Tibial nerve (tissue), 4 donors: ENCODE measurements at places on chromosomes 4 and X. TPM values are rescaled to one million over a fixed set of nuclear protein-coding genes. Genes with fewer than 3 reads are reported as not detected.

Gene CTAG1B
- total RNA-seq: not detected

Gene PPEF2
- under 0.01 TPM for total RNA-seq

Gene PCDH11X
- total RNA-seq: 0.84 TPM

Gene ADAMTS3
- total RNA-seq: 1.9 TPM

Gene NSUN7
- 3.1 TPM for total RNA-seq

Gene COX18
- total RNA-seq: 16.7 TPM

Gene MAPK10
- 34.5 TPM for total RNA-seq

Gene KIT
- 9.2 TPM for total RNA-seq

Gene RHOXF1
- total RNA-seq: not detected

Gene GPRASP3
- total RNA-seq: 3.3 TPM

Gene NPY1R
- 3.6 TPM for total RNA-seq

Gene ZCCHC18
- total RNA-seq: 1.3 TPM

DNA sequence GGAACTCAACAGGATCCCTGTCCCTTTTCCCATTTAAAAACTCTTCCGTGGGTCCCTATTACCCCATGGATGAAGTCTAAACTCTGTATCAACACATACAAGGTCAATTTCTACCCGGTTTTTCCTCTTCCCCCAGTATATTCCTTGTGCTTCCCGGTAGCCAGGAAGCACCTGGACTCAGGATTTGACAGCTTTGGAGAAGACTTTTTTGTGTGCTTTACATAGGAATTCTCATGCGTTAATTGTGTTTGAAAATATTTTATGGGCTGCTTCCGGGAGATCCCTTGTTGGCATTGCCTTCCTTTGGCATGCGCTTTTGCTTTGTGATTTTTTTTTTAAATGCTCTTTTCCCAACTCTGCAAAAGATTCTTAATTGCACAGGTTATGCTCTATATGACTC, 7.2 kb downstream of the SMS start:
- no peak for DNase-seq

DNA sequence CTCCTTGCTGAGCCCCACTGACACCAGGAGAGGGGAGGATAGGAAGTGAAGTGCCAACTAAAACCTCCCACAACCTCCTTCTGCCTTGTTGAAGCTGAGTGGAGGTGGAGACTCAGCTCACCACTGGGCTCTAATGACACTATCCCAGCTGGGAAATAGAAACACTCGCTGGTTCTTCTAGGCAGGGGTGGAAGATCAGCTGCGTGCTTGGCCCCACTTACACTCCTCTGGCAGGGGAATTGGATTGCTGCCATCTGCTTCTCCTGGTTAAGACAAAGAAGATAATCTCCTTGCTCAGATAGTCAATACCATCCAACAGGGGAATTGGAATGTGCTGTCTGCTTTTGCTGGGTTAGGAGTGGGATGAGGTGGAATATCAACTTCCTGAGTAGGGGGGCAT, 392.5 kb downstream of the ZNF674 start:
- no peak for DNase-seq

GRCh38 chr4:2954358-2955185, 8.6 kb downstream of the NOP14 start:
- DNase-seq: no peak

DNA sequence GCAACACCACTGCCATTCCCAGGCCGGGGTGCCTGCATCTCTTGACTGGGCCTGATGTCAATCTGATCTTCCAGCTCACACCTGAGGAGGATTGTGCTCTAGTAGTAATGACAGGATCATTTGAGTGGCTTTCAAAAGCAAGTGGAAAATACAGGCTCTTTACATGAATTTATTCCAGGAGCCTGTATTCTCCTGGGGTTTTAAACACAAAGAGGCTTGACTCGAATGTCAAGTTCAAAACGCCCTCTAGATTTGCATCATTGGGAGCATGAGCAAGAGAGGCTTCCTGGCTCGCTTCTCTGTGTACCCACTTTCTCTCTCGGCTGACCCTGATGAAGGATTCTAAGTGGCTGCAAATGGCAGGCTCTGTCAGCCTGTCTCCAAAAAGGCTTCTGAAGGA, 199.5 kb upstream of the PUDP start:
- DNase-seq: no peak

GRCh38 chr4:3785292-3785565, 19.0 kb downstream of the ADRA2C start:
- DNase-seq: no peak

GRCh38 chr4:142567620-142568451, 278.3 kb downstream of the INPP4B start:
- DNase-seq: no peak

- no peak for DNase-seq
These were observed 5.2 kb downstream of the RPS4X start for GRCh38 chrX:72271812-72272211.

GRCh38 chrX:100217547-100217946, 192.5 kb downstream of the PCDH19 start:
- no peak for DNase-seq

- no peak for DNase-seq
These were observed 16.0 kb downstream of the TNMD start for GRCh38 chrX:100600758-100601157.

DNA sequence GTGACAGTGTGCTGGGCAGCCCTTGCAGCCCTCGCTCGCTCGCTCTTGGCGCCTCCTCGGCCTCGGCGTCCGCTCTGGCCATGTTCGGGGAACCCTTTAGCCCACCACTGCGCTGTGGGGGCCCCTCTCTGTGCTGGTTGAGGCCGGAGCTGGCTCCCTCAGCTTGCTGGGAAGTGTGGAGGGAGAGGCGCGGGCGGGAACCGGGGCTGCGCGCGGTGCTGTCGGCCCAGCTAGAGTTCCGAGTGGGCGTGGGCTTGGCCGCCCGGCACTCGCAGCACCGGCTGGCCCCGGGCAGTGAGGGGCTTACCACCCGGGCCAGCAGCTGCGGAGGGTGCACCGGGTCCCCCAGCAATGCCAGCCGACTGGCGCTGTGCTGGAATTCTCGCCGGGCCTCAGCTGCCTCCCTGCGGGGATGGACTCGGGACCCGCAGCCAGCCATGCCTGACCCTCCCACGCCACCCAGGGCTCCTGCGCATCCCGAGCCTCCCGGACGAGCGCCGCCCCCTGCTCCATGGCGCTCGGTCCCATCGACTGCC, 770.1 kb upstream of the GALNTL6 start:
- no peak for DNase-seq

DNA sequence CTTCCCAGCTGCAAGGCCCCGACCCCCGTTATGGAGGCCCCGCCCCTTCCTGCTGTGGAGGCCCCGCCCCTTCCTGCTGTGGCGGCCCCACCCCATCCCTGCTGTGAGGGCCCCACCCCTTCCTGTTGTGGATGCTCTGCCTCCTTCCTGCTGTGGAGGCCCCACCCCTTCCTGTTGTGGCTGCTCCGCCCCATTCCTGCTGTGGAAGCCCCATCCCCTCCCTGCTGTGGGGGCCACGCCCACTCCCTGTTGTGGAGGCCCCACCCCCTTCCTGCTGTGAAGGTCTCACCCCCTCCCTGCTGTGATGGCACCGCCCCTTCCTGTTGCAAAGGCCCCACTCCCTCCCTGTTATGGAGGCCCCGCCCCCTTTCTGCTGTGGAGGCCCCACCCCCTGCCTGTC, 104.9 kb upstream of the PSAPL1 start:
- DNase-seq: no peak

- no peak for DNase-seq
These were observed at the start of gene SOWAHD for GRCh38 chrX:119757979-119758730. SOWAHD (plus strand) TSS chrX:119758588; CDS start chrX:119758668, 80 bp downstream.

DNA sequence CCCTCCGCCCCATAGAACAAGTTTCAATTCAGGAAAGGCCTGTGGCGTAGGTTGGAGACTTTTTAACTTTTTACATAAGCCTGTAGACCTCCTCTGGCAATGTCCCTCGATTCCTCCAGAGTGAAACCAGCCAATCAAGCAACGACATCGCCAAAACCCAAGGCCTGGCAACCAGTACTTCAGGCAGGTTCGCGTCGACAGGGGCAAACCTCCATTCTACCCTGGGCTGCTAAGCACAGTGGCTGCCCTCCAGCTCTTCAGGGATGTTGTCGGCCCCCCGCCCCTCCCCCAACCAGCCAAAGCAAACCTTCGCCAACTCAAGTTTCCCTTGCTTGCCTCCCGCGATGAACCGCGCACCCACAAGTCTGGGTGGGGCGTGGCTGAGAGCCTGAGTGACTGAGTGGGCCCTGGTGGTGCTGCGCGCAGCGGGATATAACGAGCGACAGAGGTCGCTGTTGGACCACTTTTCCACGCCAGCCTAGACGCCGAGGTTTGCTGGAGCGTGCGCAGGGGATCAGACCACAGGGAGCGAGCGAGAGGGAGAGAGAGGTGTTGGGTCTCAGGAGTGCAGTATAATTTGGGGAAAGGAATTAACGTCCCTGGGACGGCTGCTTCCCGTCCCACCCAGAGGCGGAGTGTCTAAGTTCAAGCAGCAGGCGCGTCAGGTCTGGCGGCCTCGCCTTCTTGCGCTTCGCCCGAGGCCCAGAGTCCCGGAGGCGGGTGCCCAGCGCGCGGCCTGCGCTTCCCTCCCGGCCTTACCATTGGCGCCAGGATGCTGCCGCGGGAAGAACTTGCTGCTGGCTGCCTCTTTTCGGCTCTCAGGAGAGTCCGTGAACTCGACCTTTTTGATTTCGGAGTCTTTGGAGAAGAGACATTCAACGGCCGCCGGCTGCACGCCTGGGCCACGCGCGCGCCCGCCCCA, 9.0 kb upstream of the PITX2 start:
- DNase-seq: peak; percentile 45

GRCh38 chr4:185587427-185588161, 52.3 kb upstream of the PDLIM3 start:
- DNase-seq: no peak

- no peak for DNase-seq
These were observed 721 bp upstream of the TMEM150C start for GRCh38 chr4:82562564-82562854.

DNA sequence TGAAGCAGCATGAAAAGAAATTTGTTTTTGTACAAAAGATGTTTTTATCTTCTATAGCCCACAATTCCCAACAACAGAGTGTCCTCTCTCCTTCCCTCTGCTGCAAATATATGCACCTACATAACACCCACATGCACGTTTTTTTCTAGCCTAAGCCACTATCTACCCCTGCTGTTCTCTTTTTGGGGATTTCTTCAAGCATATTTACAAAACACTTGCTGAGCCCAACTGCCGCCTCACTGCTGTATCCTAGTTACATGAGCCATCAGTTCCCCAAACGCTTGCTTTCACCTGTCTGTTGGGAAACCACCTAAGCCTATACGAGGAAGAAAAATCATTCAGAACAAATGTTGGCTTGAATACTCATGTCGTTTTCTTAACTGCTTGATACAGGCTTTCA, 127.2 kb downstream of the CHRNA9 start:
- DNase-seq: no peak

DNA sequence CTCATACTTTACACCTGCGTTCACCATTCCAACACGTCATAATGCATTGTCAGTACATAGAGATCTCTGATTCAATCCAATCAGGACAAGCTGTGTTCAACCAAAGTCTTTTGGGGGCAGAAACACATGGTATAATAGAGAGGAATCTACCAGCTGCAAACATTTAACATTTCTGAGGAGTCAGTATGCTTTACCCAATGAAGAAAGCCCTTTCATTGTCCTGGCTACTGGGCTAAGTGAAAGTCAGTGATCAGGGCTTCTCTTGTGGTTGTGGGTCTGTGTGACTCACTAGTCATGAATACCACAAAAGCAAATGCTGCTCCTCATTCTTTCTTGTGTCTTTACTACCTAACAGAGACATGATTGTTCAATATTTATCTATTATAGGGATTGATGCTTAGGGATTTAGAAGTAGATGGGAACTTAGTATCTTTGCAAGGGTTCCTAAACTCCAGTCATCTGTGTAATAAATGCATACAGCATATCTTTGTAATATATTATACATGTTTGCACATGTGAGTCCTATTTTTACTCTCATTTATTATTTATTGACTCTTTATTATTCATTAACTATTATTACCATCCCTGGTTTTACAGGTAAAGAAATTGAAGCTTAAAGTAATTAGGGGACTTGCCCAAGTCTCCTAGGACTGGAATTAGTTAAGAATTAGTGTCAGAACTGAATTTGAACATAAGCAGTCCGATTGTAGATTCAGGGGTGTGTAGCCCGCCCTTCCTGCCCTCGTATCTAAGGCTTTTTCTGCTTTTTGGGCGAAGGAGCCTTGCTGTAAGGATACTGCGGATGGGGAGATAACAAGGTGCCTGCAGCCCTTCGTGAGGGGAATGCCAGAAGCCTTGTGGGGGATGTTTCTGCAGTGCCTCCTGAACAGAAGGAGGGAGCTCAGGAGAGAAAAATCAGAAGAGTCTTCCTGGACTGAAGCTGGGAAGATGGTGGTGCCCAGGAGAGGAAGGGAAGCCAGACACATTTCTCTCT, 353.1 kb upstream of the BOD1L1 start:
- no peak for DNase-seq

GRCh38 chrX:38940547-38940946, 139.3 kb downstream of the MID1IP1 start:
- DNase-seq: no peak

- DNase-seq: no peak
These were observed 306.3 kb downstream of the ANK2 start for GRCh38 chr4:113355550-113356371.

- no peak for DNase-seq
These were observed 98.9 kb downstream of the TLL1 start for GRCh38 chr4:165971933-165972332.

GRCh38 chr4:39233114-39233513, 50.8 kb downstream of the WDR19 start:
- no peak for DNase-seq

GRCh38 chr4:2482693-2483092, 13.8 kb downstream of the RNF4 start:
- no peak for DNase-seq

DNA sequence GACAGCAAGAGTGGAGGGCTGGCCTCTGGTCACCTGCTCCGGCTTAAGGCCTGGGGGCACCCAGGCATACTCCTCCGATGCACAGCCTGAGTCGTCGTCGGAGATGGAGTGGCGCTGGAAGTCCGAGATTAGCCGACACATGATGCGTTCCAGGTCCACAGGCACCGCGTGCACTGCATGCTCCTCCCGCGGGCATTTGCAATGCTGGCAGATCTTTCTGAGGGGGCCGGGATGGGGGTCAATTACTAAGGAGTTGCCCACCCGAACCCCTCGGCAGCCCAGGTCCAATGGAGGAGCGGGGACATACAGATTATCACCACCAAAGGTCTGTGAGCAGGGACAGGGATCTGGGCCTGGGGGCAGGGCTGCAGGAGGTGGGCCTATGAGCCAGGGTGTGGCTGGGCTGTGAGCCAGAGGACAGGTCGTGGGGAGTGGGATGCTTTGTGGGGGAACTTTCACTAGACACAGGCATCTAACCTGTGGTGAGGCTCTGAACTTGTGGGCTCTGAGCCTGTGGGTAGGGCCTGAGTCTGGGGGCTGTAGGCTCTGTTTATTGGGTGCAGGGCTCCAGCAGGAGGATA, 2.4 kb downstream of the PRICKLE3 start:
- no peak for DNase-seq

- DNase-seq: no peak
These were observed 229.9 kb upstream of the AFF2 start for GRCh38 chrX:148270499-148270898.
